ENCODE measurements at places on chromosomes 7 and 10.

DNA sequence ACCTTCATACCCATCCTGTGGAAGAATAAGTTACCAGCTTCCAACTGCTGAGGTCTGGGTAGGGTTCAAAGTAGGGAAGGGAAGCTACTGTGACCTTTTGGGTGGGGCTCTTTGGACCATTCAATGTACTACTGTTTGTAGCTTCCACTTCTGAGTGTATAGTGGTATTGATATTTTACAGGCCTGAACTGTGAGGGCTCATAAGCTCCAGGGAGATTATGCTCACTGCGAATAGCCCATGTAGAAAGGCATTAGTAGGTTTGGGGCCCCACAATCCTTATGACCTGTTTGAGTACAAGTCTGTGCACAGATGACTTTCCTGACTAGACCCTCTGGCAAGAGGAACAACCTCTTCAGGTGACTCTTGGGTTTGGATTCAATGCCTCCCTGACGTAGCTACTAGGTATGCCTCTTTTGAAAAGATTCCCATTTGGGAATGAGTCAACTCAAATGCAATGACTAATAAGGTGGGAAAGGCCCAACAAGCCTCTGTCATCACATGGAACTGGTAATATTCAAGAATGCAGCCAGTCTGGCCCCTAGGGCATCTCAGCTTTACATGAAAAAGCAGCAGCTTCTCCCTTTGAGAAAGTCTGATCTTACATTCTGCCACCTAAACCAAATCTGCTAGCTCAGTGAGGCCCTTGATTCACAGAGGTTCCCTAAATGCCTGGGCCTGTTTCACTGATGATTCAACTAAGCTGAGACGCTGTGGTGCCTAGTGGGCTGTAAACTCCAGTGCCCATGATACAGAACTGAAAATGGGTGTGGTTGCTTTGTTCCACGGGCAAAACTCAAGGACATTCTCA lies 79.8 kb downstream of the ABI1 start:
- no peak for DNase-seq

DNA sequence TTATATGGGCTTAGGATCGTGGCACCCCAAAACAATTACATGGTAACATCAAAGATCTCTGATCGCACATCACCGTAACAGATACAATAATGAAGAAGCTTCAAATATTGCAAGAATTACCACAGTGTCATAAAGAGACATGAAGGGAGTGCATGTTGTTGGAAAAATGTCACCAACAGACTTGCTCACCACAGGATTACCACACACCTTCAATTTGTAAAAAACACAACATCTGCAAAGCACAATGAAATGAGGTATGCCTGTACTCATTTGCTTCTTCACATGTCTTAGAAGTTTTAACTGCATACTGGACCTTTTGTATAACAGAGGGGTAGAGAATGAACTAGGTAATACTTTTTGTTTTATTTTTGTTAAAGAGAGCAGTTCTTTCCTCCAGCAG lies 96.6 kb downstream of the TPST1 start:
- no peak for DNase-seq

DNA sequence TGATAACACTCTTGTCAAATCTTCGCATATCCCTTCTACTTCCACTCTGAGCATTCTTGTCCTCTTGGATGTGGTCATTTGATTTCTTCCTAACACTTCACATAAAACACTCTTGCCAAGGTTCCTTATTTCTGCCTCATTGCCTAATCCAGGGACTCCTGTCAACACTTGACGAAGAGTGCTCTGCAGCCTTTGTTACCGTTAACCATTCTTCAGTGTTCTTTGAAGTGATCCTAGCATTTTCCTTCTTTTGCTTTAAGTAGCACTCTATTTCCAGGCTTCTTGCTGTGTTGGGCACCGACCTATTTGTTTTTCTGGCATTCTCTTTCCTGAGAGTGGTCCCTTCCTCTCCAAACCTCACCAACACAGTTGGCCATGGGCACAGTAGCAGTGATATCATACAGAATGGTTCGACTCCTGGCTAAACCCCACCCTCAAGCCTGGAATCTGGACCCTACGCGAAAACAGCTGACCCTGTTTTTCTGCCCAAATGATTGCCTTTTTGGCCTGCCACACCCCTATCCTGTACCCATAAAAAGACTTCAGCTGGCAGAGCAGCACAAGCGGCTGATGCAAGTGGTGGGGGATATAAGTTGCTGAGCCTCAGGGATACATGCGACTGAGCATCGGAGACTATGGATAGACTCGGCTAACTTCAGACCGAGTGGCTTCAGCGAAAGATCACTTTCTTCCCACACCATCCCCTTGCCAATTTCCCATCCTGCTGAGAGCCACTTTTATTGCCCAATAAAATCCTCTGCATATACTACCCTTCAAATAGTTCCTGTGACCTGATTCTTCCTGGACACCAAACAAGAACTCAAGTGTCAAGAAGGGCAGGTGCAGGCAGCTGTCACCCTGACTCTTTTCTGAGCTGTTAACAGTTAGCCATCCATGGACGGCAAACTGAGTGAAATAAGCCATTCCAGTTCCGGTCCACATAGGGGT lies 820.6 kb downstream of the CCSER2 start:
- DNase-seq: no peak

DNA sequence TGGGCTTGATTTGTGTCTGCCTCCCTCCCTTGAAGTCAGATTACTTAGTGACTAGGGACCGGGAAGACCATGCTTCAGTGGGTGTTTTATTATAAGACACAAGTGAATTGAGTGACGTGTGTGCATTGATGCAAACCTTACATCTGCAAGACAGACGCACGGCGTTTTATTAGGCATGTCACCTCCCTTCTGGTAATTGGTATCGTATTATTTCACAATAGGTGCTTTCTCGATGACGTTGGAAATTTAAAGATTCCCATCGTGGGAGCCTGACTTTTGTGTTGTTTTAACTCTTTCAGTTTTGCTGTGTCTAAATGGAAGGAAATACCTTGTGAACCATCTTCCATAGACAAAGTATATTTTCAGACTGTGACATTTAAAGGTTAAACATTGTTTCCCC lies 132.6 kb downstream of the INSYN2A start:
- DNase-seq: no peak

DNA sequence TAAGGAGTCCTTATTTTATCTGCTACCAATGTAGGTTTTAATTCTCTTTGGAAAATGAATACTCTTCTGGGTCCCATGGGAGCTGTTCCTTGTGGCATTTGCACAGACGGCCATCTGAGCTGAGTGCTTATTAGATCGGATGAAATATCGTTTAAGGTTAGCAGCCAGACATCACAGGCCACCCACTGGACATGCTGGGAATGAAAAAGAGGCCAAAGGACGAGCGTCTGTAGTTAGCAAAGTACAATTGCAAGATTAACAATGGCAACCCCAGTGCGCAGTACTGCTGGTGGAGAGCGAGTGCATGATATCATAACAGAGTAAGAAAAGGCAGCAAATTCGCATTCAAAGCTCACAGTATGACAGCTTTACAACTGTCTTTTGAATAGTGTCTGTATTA lies 28.3 kb upstream of the CREB5 start:
- peak; percentile 42 for DNase-seq

DNA sequence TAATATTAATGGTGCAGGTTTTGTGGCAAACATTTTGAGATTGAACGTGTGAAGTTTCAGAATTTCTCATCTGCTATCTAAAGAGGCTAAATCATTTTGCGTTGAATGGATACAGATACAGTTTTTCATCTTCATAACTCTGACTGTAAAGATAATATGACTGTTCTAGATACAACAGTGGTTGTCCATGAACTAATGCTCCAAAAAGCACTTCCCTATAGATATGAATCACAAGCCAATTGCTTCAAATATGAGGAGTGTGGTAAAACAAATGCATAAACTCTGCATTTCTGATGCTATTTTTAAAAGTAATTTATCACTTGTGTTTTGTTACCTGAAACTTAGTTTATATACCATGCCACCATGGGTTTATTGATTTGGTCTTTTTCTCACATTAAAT lies 750.1 kb downstream of the MAGI2 start:
- no peak for DNase-seq

DNA sequence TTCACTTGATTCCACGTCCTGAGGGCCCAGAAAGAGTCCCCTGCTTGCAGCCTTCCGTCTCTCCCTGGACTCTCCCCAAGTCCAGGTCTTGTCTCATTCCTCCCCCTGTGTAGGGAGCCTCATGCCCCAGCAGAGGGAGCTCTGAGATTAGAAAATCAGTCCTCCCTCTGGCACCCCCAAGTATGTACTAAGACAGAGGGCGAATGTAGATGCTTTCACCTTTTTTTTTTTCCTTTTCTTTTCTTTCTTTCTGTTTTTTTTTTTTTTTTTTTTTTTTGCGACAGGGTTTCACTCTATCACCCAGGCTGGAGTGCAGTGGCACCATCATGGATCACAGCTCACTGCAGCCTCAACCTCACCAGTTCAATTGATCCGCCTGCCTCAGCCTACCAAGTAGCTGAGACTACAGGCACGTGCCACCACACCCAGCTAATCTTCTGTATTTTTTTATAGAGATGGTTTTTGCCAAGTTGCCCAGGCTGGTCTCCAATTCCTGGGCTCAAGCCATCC lies 10.3 kb downstream of the SFXN3 start:
- peak; percentile 81 for DNase-seq

DNA sequence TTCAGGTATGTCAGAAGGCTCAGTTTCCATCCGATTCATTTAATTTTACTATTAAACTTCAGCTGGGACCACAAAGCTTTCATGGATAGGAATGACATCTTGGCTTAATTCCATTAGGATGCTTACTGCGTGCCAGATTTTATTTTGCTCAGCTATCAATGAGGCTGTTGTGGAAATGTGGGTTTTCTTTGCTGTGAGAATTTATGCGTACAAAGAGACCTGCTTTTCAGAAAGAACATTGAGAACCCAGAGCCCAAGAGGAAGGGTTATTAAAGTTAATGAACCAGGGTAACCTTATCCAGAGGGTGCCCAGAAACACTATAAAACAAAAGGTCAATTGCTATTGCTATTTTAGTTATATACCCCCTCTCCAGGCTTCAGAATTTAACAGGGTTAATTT lies 98.3 kb downstream of the MKLN1 start:
- peak; percentile 99 for DNase-seq

DNA sequence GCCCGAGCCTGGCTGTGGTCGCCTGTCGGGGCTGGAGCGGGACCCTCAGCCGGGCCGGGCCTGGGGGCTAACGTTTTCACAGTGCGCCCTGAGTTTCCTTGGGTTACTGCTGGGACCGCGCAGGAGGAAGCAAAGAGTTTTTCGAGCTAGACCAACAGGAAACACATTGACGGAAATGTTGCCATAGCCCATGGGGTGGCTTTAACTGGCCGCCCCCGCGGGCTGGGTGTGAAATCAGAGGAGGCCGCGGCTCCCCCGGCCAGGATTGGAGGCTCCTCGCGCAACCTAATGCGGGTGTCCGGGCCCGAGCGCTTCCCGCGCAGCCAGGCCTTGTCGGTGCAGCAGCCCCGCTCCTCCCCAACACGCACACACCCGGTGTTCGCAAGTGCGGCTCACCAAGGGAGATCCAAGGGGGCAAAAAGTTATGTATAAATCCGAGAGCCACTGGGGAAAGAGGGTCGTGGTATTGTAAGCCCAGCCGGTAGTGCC lies 1.9 kb downstream of the HHEX start:
- DNase-seq: no peak

- no peak for DNase-seq
Observed at GRCh38 chr10:110686949-110687348, 42.8 kb downstream of the RBM20 start.

- no peak for DNase-seq
Observed at GRCh38 chr7:38034062-38034908, 113.8 kb downstream of the EPDR1 start.

All from SK-MEL-5 (cell line).